ENCODE measurements at places on chromosomes 2 and 18.
A peak's percentile ranks its signal among the peaks of the same experiment; 100 is the strongest.

DNA sequence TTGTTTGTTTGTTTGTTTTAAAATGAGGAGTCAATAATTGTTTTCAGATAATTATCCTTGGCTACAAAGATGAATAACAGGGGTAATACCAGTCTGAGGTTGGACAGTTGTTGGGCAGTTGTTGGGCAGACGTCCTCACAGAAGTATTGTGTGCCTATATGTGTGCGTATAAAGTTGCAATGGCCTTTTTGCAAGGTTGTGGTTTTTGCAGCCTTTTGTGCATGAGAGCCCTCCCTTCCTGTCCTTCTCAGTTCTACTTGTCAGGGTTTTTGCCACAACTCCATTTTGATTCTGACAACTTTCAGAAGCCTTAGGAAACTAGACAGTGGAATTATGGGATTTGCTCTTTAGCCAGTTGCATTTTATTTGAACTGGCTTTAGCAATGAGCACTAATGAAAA is 6.0 kb upstream of the STK39 start:
- DNase-seq = no peak
- H3K27ac ChIP-seq = no peak overlapping the region
- H3K36me3 ChIP-seq = no peaks in the 10 kb centered on the region

GRCh38 chr18:1499265-1499664 is 594.6 kb downstream of the ADCYAP1 start:
- H3K27ac ChIP-seq = no peak overlapping the region
- H3K27me3 ChIP-seq = no peaks in the 10 kb centered on the region
- H3K36me3 ChIP-seq = no peaks in the 10 kb centered on the region
- H3K4me3 ChIP-seq = no peak overlapping the region

DNA sequence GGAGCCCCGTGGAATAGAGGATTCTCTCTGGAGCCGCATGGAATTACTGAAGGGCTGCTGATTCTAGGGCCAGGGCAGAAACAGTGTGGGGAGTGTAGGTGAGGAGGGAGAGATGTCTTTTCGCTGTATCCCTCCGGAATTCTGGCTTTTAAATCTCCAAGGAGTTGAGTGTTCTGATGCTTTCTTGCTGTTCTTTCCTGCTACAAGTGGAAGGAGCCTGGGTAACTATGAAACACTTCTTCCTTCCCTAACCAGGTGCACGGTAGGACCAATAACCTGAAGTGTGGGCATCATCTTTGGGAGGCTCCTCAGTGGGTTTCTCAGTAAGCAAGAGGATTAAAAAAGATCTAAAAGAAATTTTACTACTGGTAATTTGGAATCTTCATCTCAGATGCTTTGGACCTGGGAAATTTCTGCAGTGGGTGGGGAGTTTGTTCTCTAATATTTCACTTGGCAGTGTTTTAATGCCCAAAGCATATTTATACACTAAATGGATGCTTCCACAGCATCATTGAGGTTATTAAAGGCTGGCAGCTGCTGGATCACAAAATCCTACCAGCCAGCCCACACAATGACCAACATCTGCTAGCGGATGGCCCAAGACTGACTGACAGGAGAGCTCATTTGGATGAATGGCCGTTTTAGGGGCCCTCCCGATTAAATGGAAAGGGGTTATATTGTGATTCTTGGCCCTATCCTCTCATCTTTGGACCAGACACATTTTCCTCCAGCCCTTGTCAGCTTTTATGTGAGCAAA is 2.1 kb downstream of the EML6 start:
- no peaks in the 10 kb centered on the region for H3K4me1 ChIP-seq
- H3K27me3 ChIP-seq = 0 out of 2 replicates have a peak, but pooled peaks cover 7% of the 10 kb centered on the region
- peak overlapping the region; percentile 78 for H3K4me3 ChIP-seq
- no peak for DNase-seq

- no peak overlapping the region for H3K4me3 ChIP-seq
- H3K4me1 ChIP-seq = no peaks in the 10 kb centered on the region
- H3K36me3 ChIP-seq = no peaks in the 10 kb centered on the region
- DNase-seq = no peak
- no peaks in the 10 kb centered on the region for H3K27me3 ChIP-seq
Observed at GRCh38 chr2:195026261-195026660, 630.8 kb upstream of the SLC39A10 start.

DNA sequence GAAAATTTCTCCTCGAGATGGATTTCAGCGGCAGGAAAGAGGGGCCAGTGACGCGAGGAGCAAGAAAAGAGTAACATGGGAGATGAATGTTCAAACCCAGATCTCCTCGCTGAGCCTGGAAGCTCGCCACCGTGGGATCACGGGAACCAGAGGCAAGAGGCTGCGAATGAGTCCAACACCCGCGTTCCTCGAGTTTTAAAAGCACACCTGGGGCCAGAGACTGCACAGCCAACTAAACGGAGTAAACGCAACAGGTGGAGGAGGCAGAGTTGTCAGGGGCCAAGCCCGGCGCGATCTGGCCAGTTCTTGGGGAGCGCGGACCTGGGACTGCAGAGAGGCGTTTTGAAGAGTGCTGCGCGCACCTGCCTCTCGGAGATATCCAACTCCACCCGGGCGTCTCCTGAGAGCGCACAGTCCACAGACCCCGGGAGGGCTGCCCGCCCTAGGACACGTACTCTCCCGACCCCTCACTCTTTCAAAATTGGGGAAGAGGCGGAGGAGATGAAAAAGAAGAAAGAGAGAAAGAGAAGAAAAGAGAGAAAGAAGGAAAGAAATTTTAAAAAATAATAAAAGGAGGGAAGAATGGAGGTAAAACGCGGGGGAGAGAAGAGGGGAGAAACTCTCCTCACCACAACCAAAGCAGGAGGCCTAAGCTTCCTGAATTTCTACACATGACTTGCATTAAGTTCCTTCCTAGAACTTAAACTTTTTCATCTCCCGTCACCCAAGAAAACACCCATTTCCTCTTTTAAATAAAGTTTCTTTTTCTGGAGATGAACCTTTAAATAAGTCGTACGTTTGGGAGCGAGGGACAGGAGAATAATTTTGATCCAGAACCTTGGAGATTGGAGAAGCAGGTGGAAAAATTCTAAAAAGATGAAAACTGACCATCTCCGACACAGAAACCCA is 5.3 kb upstream of the PAX3 start:
- peaks cover 11% of the 10 kb centered on the region for H3K4me1 ChIP-seq
- no peak for DNase-seq
- H3K36me3 ChIP-seq = no peaks in the 10 kb centered on the region
- peak overlapping the region; percentile 29 for H3K27ac ChIP-seq

GRCh38 chr2:70946832-70947442 is 11.2 kb downstream of the ATP6V1B1 start:
- no peaks in the 10 kb centered on the region for H3K36me3 ChIP-seq
- no peak overlapping the region for H3K27ac ChIP-seq
- no peaks in the 10 kb centered on the region for H3K27me3 ChIP-seq
- peak; percentile 68 for DNase-seq

DNA sequence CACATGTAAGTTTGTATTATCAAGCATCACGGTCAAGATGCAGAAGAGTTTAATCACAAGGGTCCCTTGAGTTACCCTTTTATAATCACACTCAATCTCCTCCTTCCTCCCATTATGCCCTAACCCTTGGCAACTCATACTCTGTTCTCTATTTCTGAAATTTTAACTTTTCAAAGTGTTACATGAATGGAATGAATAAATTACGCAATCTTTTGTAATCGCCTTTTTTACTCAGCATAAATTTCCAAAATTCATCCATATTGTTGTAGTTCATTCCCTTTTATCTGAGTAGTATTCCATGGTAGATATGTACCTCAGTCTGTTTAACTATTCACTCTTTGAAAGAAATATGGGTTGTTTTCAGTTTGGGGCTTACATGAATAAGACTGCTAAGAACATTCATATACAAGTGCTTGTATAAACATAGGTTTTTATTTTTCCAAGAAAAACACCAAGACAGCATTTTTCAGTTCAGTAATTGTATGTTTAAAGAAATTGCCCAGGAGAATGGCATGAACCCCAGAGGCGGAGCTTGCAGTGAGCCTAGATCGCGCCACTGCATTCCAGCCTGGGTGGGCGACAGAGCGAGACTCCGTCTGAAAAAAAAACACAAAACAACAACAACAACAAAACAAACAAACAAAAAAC is 430.9 kb upstream of the KCNH7 start:
- no peak overlapping the region for H3K27ac ChIP-seq
- H3K4me1 ChIP-seq = 0 out of 2 replicates have a peak, but pooled peaks cover 2% of the 10 kb centered on the region
- H3K4me3 ChIP-seq = no peak overlapping the region

- no peaks in the 10 kb centered on the region for H3K4me1 ChIP-seq
- H3K27ac ChIP-seq = no peak overlapping the region
- no peak overlapping the region for H3K4me3 ChIP-seq
- no peak for DNase-seq
- no peaks in the 10 kb centered on the region for H3K36me3 ChIP-seq
Observed at GRCh38 chr2:65939687-65940086, 495.2 kb upstream of the MEIS1 start.

- no peaks in the 10 kb centered on the region for H3K27me3 ChIP-seq
- DNase-seq = no peak
- no peaks in the 10 kb centered on the region for H3K36me3 ChIP-seq
- H3K4me3 ChIP-seq = peak within 1 kb of the TSS; percentile 5
Observed at GRCh38 chr2:182426918-182427240, at the start of gene PDE1A. TSS of gene PDE1A (minus strand) at chr2:182427036.

DNA sequence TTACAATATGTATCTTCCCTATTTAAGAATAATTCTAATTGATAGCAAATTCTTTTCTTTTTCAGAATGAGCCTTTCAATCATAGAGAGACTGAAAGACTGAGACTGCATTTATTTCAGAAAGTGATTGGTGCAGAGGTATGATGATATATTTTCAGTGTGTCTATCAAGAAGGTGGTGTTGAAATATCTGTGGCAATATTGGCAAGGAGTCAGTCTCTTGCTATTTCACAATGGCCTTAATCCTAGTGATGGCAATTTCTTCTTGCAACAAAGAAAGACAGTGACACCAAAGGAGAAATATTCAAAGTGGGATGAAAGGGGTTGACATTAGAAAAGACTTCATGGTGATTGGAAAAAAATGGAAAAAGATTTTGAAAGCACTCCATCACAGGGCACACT is 21.7 kb upstream of the ZBTB14 start:
- no peaks in the 10 kb centered on the region for H3K27me3 ChIP-seq
- H3K4me3 ChIP-seq = no peak overlapping the region
- no peak overlapping the region for H3K27ac ChIP-seq

DNA sequence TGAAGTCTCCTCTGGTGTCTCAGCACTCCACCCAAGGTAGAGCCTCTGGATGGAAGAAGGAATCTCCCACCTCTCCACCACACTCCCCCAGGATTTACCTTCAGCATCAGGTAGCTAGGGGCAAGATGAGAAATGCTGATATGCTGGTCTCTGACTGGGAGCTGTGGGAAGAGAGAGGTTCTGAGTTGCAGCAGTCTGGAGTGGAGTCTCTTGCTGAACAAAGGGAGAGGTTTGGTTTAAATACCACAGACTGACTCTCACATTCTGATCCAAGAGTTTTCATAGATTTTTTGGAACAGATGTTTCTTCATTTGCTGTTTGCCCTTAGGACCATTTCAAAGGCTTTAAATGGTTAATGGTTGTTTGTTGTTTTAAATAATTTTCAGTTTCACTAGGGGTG is 1.1 kb upstream of the CFLAR start:
- no peaks in the 10 kb centered on the region for H3K36me3 ChIP-seq
- H3K4me3 ChIP-seq = no peak overlapping the region
- H3K27ac ChIP-seq = peak overlapping the region; percentile 28
- H3K27me3 ChIP-seq = no peaks in the 10 kb centered on the region

GRCh38 chr2:128554151-128554769 is 235.6 kb upstream of the HS6ST1 start:
- no peaks in the 10 kb centered on the region for H3K36me3 ChIP-seq
- no peak overlapping the region for H3K27ac ChIP-seq
- no peak for DNase-seq
- H3K27me3 ChIP-seq = no peaks in the 10 kb centered on the region
- no peaks in the 10 kb centered on the region for H3K4me1 ChIP-seq

DNA sequence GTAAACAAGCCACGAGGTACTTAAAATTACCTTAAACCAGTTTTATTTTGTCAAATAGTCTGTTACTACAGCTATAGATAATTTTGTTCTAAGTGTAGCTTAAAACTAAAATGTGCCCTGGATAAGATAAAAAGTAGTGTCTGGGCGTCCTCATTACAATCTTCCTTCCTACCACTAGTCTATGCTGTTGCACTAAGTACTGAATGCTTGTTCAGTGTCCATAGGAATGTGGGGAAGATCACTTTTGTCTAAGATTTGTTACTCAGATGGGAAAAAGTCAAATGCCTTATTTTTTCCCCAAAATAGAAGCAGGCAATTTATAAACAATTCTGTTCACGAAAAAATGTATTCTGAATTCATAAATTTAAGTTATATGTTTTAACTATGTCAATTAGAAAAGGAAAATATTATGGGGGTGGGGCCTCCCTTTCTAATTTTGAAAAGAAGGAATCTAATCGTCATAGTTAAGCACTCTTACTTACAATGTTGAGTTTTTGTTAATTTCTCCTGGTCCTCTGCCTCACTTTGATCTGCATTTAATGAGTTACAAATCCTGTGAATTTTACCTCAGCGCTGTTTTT is 140.4 kb upstream of the VRK2 start:
- H3K27me3 ChIP-seq = no peaks in the 10 kb centered on the region
- no peaks in the 10 kb centered on the region for H3K4me1 ChIP-seq
- H3K36me3 ChIP-seq = no peaks in the 10 kb centered on the region
- no peak for DNase-seq

DNA sequence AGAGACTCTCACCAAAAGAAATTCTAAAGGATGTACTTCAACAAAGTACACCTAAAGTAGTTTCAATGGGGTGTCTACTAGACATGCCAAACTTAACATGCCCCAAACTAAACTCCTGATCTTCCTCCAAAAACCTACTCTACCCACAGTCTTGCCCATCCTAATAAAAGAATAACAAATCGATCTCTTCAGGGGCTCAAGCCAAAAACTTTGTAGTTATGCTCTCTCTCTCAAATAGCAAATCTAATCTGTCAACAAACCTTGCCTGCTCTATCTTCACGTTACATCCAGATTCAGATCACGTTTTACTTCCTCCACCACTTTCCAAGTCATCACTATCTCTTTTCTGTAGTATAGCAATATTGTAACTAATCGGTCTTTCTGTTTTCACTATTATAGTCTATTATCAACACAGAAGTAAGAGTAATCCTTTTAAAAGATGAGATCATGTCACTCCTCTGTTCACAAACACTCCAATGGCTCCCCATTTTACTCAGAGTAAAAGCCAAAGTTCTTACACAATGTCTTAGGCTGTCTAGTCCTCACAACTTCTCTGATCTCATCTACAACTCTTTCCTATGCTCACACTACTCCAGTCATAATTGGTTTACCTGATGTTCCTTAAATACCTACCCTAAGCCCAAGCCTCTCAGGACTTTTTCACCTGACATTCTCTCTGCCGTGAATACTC is 79.9 kb downstream of the THADA start:
- no peak for DNase-seq
- H3K27me3 ChIP-seq = no peaks in the 10 kb centered on the region
- no peak overlapping the region for H3K27ac ChIP-seq
- H3K4me1 ChIP-seq = peaks cover 6% of the 10 kb centered on the region
- peaks cover 7% of the 10 kb centered on the region for H3K36me3 ChIP-seq

- H3K4me1 ChIP-seq = peaks cover 12% of the 10 kb centered on the region
- H3K36me3 ChIP-seq = no peaks in the 10 kb centered on the region
- H3K27ac ChIP-seq = no peak overlapping the region
- no peak overlapping the region for H3K4me3 ChIP-seq
- no peak for DNase-seq
Observed at GRCh38 chr18:11502368-11502767, 107.0 kb upstream of the SLC35G4 start.

- H3K27me3 ChIP-seq = no peaks in the 10 kb centered on the region
- no peak overlapping the region for H3K27ac ChIP-seq
- no peaks in the 10 kb centered on the region for H3K36me3 ChIP-seq
- H3K4me1 ChIP-seq = no peaks in the 10 kb centered on the region
- no peak for DNase-seq
Observed at GRCh38 chr18:11020877-11021414, 128.4 kb downstream of the PIEZO2 start.
